ENCODE measurements at places on chromosomes 11 and 22. TPM values are rescaled to one million over a fixed set of nuclear protein-coding genes. Genes with fewer than 3 reads are reported as not detected.

DNA sequence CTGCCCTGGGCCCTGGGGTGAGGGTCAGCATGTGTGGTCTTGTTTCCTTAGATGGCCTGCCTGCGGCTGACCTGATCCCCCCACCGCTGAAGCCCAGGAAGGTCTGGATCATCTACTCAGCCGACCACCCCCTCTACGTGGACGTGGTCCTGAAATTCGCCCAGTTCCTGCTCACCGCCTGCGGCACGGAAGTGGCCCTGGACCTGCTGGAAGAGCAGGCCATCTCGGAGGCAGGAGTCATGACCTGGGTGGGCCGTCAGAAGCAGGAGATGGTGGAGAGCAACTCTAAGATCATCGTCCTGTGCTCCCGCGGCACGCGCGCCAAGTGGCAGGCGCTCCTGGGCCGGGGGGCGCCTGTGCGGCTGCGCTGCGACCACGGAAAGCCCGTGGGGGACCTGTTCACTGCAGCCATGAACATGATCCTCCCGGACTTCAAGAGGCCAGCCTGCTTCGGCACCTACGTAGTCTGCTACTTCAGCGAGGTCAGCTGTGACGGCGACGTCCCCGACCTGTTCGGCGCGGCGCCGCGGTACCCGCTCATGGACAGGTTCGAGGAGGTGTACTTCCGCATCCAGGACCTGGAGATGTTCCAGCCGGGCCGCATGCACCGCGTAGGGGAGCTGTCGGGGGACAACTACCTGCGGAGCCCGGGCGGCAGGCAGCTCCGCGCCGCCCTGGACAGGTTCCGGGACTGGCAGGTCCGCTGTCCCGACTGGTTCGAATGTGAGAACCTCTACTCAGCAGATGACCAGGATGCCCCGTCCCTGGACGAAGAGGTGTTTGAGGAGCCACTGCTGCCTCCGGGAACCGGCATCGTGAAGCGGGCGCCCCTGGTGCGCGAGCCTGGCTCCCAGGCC is 12.7 kb downstream of the TMEM121B start:
- no peak for DNase-seq
- H3K27me3 ChIP-seq, result no peaks in the 10 kb centered on the region
- no peak overlapping the region for H3K4me3 ChIP-seq

- H3K27ac ChIP-seq, result no peak overlapping the region
- no peaks in the 10 kb centered on the region for H3K27me3 ChIP-seq
- peaks cover 22% of the 10 kb centered on the region for H3K4me1 ChIP-seq
- no peaks in the 10 kb centered on the region for H3K36me3 ChIP-seq
These were observed 99.1 kb downstream of the CD44 start for GRCh38 chr11:35237860-35238715.

- H3K27me3 ChIP-seq, result no peaks in the 10 kb centered on the region
- no peak overlapping the region for H3K27ac ChIP-seq
- peak; percentile 24 for DNase-seq
- H3K4me1 ChIP-seq, result peaks cover 13% of the 10 kb centered on the region
- H3K4me3 ChIP-seq, result no peak overlapping the region
These were observed 33.4 kb downstream of the GDPD5 start for GRCh38 chr11:75492181-75492820.

RGL4 gene
- not detected for total RNA-seq

DNA sequence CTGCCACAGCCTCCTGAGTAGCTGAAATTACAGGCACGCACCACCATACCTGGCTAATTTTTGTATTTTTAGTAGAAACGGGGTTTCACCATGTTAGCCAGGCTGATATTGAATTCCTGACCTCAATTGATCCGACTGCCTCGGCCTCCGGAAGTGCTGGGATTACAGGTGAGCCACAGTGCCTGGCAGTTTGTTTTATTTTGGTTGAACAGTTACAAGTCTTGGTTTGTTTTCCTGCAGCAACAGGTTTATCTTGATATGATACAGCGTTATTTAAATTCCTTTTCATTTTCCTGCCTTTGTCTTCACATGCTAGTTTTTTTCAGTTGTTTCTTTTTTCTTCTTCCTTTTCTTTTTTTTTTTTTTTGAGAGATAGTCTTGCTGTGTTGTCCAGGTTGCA is 4.0 kb upstream of the SLC3A2 start:
- H3K4me1 ChIP-seq, result peaks cover 18% of the 10 kb centered on the region
- peak overlapping the region; percentile 49 for H3K27ac ChIP-seq
- H3K4me3 ChIP-seq, result no peak overlapping the region
- DNase-seq, result no peak
- H3K27me3 ChIP-seq, result no peaks in the 10 kb centered on the region

PAAF1 gene
- 21.6 TPM for total RNA-seq

- peaks cover 13% of the 10 kb centered on the region for H3K4me1 ChIP-seq
- H3K4me3 ChIP-seq, result no peak overlapping the region
- no peak overlapping the region for H3K27ac ChIP-seq
- no peak for DNase-seq
These were observed 124.5 kb downstream of the METTL15 start for GRCh38 chr11:28232649-28233048.

GRCh38 chr11:113401718-113402117 is 14.1 kb downstream of the ANKK1 start:
- peak; percentile 99 for DNase-seq
- H3K27me3 ChIP-seq, result no peaks in the 10 kb centered on the region
- peaks cover 44% of the 10 kb centered on the region for H3K4me1 ChIP-seq
- peak overlapping the region; percentile 39 for H3K27ac ChIP-seq
- no peaks in the 10 kb centered on the region for H3K36me3 ChIP-seq
- H3K4me3 ChIP-seq, result no peak overlapping the region

GNG3 gene
- not detected for total RNA-seq

DNA sequence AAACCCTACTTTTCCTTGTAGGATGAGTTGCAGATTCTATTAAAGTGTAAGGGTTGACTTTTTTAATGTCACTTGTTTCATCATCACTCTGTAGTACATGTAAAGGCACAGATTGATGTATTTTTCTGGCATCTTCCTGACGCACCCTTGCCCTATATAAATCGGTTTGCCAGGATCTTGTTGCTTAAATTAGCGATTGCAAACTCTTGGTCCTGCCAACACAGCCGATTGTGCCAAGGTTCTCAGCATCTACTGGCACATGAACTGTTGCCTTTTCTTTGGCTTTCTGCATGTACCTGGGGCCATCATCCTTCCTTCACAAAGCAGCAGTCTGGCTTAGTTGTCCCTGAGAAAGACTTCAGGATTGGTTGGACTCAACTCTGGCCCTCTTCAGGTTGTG is 7.5 kb upstream of the LIN7C start:
- no peaks in the 10 kb centered on the region for H3K27me3 ChIP-seq
- H3K4me1 ChIP-seq, result peaks cover 9% of the 10 kb centered on the region
- peak; percentile 11 for DNase-seq
- no peak overlapping the region for H3K4me3 ChIP-seq
- no peak overlapping the region for H3K27ac ChIP-seq

C11orf91 gene
- 2.8 TPM for total RNA-seq

DNA sequence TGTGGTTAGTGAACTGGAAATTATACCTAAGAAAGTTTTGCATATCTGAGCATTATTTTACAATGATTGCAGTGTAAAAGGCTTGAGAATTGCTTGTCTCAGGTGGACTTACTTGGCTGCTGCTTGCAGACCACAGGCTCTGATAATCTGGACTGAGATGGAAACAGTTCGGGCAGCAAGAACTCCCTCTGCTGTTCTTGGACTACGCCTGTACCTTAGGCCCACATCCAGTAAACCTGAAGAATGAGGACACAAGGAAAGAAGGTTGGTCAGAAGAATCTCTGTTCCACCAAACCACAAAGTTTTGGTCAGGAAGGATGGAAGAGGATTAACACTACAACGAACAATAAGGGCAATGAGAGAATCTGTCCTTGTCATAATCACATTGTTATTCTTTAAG is 80.1 kb downstream of the C2CD3 start:
- H3K27ac ChIP-seq, result no peak overlapping the region
- no peaks in the 10 kb centered on the region for H3K4me1 ChIP-seq
- peak; percentile 7 for DNase-seq

TRIM64C gene
- total RNA-seq, result not detected

DNA sequence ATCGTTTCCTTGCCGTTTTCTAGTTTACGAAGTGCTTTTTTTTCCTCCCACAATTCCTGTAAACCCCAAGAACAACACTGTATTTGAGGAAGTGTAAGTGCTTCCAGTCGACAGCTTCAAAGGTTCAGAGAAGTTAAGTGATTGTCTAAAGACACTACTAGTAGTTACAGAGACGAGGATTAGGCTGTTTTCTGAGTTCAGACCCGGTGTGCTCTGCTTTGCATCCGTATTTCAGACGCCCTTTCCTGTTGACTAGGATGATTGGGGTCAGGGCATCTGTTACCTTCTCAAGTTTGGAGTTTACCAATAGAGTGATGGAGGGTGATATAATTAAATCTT is 430 bp downstream of the CLP1 start:
- peak overlapping the region; percentile 100 for H3K4me3 ChIP-seq
- H3K4me1 ChIP-seq, result peaks cover 15% of the 10 kb centered on the region
- H3K27ac ChIP-seq, result peak overlapping the region; percentile 97
- H3K36me3 ChIP-seq, result peaks cover 55% of the 10 kb centered on the region
- DNase-seq, result no peak

GRCh38 chr22:48782326-48782725 is 1045.3 kb downstream of the BRD1 start:
- no peak for DNase-seq
- H3K4me1 ChIP-seq, result no peaks in the 10 kb centered on the region
- no peaks in the 10 kb centered on the region for H3K36me3 ChIP-seq
- no peaks in the 10 kb centered on the region for H3K27me3 ChIP-seq
- no peak overlapping the region for H3K27ac ChIP-seq

GRCh38 chr11:67437082-67437808 is at the start of gene PTPRCAP:
PTPRCAP (minus strand) TSS chr11:67437682; CDS start chr11:67437619, 63 bp downstream.
- no peak within 1 kb of the TSS for H3K27ac ChIP-seq
- no peaks in the 10 kb centered on the region for H3K27me3 ChIP-seq
- H3K36me3 ChIP-seq, result peaks cover 46% of the 10 kb centered on the region
- DNase-seq, result no peak
- peaks cover 8% of the 10 kb centered on the region for H3K4me1 ChIP-seq
- H3K4me3 ChIP-seq, result no peak within 1 kb of the TSS

DNA sequence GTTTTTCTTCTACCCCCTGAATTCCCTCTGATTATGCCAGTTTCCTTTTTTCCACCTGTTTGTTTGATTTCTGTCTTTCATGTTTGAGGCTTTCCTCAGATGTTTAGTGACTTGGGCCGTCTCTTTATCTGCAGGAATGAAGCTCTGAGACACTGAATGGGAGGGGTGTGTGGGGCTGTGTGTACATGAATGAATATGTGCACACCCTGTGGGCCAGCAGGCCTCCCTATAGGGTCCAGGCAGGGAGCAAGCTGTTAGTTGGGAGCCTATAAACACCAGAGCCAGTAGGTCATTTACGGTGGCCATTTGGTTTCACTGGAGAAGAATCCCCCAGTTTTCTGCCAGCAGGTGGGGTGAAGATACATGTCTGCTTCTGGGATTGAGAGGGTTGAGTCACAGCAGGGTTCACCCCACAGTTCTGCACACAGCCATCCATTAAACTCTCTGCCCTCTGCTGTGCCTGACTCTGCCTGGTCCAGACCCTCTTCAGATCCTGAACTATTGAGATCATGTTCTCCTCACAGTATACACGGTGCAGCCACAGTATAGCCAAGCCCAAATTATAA is 34.8 kb downstream of the BARX2 start:
- no peaks in the 10 kb centered on the region for H3K36me3 ChIP-seq
- H3K27me3 ChIP-seq, result peaks cover 28% of the 10 kb centered on the region
- no peak overlapping the region for H3K4me3 ChIP-seq
- DNase-seq, result peak; percentile 24
- no peak overlapping the region for H3K27ac ChIP-seq

TSPAN32 gene
- total RNA-seq, result not detected

DNA sequence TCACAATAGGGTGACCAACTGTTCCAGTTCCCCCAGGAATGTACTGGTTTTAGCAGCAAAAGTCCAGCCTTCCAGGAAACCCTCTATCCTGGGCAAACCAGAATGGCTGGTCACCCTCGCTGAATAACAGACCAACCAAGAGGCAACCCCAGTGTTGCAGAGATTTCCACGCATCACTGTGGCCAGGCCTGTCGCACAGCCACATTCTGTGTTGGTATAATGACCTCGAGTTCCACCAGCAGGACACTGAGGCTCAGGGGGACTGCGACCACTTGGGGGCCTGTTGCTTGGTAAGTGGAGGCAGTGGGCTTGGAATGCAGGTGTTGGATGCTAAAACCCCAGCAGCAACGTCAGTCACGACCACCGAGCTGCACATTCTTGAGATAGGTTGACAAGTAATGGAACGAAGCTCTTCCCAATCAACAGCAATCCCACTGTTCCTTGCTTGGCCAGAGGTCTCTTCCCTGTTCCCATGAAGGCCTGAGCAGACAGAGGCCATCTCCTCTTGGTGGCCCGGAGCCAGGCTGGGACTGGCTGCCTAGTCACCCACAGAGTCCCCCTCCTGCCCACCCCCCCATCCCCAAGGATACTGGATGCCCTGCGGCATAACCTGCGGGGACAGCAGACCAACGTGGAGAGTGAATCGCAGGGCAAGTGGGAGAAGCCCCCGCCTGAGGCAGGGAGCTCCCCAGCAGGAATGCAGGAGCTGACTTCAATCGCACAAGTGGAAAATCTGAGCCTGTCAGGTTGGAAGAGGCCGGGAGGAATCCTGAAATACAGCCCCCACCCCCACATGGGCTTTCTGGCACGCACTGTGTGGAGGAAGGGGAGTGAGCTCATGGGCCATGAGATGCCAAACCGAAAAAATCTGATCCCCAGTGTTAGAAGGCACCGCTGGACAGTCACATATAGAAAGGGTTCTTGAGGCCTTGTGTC is 43.4 kb upstream of the MN1 start:
- H3K27me3 ChIP-seq, result no peaks in the 10 kb centered on the region
- H3K36me3 ChIP-seq, result peaks cover 53% of the 10 kb centered on the region
- DNase-seq, result no peak
- H3K27ac ChIP-seq, result no peak overlapping the region

DNA sequence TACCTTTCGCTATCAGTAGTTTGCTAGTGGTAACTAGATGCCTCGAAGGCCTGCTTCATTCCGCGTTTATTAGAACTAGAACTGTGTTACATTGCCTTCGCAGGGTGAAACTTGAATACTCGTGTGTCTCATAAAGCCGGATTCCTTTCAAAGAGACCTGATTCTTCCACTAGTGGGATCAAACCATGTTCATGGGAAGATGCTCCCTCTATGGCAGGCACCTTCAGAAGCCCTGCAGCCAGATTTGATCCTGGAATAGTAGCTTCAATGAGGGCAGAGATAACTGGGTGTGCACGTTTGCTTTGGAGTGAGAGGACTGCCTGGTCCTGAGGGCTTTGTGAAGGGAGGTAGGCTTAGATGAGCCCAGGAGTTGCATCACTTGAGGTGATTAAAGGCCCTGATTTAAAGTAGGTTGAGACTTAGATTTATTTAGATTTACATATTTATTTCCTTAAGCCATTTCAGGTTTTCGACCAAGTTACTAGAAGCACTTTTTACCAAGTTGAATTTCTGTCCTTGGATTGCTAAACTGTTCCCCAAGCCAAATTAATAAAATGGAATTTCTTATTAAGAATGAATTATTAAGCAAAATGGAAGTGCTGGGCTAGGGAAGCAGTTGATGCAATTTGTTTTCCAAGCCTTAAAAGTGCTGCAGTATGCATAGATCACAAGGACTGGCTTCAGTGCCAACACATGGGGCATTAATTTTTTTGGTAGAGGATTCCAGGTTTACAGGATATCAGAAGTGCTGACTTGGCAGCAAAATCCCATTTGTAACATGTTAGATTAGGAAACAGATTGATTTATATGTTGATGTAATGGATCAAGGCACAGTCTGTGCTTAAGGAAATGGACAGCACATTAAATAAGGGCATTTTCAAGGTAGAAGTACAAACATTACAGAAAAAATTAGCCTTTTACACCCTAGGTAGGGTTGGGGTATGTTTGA is 32.9 kb downstream of the APLP2 start:
- DNase-seq, result peak; percentile 17
- peaks cover 34% of the 10 kb centered on the region for H3K4me1 ChIP-seq
- peak overlapping the region; percentile 43 for H3K4me3 ChIP-seq
- H3K36me3 ChIP-seq, result peaks cover 10% of the 10 kb centered on the region

All from MCF 10A (cell line).